ENCODE measurements at places on chromosomes 2 and 18.

DNA sequence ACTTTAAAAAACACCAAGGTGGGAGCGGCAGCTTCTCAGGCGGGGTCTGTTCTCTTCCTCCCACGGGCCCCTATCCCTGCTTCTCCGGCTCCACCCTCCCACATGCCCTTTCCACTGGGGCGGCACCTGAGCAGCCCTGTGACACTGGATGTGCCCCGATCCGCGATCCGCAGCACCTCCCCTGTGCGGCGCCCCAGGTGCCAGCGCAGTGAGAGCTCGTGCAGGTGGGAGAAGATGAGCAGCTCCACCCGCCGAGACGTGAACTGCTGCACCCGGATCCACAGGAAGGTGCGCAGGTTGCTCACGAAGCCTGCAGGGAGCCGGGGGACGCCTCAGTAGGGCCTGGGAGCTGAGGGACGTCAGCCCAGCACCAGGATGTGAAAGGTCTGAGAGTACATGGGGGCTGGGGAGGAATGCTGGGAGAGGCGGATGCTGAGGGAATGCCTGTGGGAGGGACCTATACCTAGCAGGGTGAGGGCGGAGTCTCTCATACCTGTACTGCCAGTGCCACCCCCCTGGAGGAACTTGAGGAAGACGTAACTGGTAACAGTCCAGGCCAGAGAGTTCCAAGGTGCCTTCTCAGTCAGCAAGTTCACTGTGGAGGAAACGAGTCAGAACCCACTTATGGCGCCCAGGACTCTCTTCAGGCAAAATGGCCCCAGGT lies 2.8 kb downstream of the ABCB6 start:
- DNase-seq, result no peak

DNA sequence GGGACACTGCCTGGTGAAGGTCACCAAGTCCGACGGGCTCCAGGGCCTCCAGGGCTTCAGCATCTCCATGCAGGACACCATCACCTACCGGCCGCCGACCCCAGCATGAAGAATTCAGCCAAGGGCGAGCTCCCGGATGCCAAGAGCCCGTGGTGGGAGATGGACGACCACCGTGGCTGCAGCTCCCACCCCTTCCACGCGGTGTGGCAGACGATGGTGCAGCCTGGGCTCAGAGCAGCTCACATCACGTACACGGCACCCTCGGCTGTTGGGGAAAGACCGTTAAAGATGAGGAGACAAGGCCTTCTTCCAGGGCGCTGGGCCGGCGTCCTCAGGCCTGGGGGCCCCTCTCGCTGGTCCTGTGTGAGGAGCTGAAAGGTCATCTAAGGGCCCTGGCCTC lies 31.2 kb upstream of the ADNP2 start:
- no peak for DNase-seq

DNA sequence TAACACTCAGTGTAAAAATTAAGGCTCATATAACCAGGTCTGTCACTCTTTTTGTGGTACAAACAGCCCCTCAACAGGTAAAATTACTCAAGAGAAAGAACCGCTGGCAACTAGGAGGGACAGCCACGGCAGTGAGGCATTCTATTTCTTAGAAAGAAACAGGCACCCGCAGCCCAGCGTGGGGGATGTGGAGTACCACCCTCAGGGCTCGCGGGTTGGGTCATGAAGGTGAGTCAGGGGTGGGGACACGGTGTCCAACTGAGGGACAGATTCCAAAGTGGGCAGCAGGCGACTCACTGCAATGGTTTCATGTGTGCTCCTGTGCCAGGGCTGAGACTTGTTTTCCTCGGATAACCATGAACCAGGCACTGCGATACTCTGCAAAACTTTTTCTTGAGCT lies 129.4 kb downstream of the DTNB start:
- DNase-seq, result no peak

DNA sequence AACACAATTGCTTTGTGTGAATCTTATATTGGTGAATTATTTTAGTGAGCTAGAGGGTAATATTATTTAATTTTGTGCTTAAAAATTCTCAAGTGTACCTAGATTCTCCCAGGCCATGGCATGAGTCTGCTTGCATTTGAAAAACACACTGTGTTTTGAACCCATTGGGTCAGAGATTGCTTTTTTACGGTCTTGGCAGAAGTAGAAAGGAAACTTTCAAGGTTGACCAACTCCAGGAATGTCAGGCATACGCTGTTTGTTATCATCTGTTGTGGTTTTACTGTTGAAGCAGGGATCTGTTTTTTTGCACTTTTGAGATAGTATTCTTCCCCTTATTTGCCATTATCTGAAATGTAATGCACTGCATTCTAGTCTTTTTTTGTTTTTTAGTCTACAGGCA lies 377.4 kb downstream of the RPRM start:
- no peak for DNase-seq

DNA sequence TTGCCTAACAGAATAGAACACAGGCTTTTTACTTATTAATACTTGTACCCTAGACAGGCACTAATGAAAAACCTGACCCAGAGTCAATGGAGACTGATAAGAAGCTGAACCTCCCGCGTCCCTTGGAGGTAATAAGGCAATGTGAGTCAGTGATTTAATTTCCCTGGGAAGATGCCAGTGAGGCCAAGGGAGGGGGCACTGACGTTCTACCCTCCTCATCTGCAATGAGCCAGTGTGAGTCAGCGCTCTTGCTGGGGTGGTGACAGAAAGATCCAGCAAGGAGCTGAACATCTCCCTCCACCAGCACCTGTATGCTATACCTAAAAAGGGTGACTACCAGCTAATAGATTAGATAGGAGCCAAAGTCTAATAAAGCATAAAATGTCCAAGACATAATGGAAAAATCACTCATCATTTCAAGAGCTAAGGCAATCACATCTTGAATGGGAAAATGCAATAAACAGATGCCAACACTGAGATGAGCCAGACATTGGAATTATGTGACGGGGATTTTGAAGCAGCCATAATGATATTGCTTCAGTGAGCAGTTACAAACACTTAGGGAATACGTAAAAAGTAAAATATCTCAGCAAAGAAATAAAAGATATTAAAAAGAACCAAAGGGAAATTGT lies 116.9 kb downstream of the TPGS2 start:
- DNase-seq, result no peak

DNA sequence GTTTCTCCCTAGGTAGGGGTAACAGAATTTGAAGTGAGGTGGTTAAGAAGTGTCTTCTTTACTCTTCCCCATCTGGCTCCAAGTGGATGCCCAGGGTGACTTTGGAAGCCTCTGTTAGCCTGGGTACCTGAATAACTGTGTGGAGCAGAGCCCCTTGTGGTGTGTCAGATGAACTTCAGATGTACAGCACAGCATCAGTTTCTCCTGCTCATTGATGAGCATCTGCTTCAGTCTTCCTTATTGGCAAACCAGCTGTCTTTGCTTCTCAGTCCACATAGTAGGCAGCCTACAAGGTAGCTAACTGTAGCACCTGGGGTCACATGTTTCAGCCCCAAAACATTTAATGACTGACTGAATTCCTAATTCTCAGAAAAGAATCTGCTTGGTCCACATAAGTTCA lies 56.2 kb upstream of the ATP8B1 start:
- peak; percentile 28 for DNase-seq

- DNase-seq, result no peak
These were observed 60.5 kb downstream of the STPG4 start for GRCh38 chr2:47094511-47095142.

DNA sequence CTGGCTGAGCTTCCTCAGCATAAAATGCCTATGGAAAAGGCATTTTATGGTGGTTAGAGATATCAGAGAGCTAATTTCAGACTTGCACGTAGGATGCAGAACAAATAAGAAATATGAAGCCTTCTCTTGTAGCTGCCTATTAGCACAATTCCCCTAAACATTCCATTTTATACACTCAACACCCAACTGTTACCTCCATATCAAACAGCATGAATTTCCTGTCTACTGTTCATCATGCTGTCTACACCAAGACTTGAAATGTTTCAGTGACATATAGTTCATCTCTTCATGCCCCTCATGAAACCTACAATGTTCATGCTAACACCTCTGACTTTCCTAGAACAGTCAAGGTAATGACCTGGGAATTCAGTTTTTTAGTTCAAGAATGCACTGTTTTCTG lies 249.9 kb downstream of the PIEZO2 start:
- no peak for DNase-seq

DNA sequence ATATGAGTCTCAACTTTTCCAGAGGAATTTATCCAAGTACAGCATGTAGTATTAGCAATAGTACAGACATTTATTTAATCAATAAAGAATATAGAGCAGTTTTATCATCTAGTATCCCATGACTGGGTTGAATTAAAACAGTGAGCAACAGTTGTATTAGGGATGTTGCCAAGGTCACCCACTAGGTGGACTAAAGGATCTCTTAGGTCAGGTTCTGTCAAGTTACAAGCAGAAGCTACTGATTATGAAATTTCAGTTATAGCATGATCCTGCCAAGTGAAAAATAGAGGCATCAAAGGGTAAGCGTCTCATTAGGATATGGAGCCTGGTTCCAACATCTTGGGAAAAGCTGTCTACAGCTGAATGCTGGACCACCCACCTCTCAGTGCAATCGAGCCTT lies 52.1 kb upstream of the LAPTM4A start:
- no peak for DNase-seq

DNA sequence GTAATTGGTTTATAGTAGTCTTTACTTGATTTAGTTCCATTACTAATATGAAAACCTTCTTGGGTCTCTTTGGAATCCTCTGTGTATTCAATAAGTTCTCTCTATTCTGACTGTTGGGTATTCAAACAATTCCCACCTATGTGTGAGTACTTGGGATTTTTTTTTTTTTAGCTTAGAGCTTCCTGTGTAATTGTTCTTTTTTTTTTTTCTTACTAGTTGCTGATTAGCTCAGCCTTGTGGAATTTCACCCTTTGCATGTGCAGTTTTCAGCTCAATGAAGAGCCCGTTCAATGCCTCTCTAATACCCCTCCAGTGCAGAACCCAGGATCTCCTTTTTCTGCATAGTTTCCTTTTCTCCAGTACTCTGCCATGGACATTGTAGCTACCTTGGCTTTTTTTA lies 339.1 kb upstream of the GALNT5 start:
- DNase-seq, result no peak

- no peak for DNase-seq
These were observed 7.0 kb downstream of the EIF2AK2 start for GRCh38 chr2:37149626-37150322.

- DNase-seq, result no peak
These were observed 50.0 kb upstream of the MBOAT2 start for GRCh38 chr2:9053534-9053931.

DNA sequence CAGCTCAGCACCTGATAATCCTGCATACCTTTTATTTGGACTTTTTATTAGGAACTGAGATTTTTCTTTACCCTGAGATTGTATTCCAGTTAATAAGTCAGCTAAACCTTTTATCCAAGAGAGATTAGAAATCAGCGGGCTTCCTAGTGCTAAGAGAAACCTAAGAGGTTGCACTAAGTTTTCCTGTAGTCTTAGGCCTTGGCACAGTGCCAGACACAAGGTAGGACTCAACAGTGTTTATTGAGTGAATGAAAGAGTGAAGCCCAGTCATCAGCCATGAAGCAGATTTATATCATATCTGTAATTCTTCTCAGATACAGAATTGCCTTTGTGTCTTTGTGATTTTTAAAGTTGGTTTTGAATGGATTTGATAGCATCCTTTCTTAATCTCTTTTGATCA lies 13.6 kb downstream of the OTX1 start:
- DNase-seq, result no peak

DNA sequence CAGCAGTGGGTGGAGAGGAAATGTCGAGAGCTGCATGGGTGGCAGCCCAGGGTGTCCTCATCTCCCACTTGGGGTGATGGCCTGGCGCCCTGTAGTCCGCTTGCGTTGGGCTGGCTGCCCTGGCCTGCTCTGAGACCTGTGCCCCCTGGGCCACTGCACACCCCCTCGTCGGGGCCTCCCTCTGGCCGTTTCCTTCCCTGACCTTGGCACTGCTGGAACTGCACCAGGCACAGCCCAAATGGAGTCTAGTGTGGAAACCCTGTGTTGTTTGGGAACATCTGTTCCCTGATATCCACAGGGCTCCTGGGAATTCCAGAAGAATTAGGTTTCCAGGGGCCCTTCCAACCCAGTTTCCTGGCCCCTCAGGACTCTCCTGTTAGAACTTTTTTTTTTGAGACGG lies 13.9 kb downstream of the EFHD1 start:
- DNase-seq, result no peak

- no peak for DNase-seq
These were observed 292.4 kb downstream of the ZEB2 start for GRCh38 chr2:144227427-144228105.

DNA sequence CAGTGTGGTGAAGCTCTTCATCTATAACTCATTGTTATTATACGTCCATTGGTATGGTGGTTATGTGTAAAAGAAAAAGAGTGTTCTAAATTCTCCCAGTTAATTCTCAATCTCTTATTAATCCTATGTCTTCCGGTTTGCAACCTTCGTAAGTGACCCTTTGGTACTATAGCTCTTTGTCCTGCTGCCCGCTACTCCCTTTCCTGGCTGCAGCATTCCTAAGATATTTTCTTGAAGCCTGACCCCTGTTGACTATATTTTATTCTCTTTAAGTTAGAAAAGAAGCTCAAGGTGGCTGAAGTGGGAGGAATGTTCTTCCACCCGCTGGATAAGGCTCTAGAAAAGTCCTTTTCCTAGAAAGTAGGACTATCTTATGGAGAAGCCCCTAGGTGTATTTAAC lies 684.8 kb downstream of the SOCS6 start:
- no peak for DNase-seq

GRCh38 chr2:138267161-138267901 lies 234.2 kb upstream of the SPOPL start:
- DNase-seq, result peak; percentile 28

- DNase-seq, result no peak
These were observed 275.3 kb downstream of the KCNS3 start for GRCh38 chr2:18153741-18154140.

GRCh38 chr18:77702686-77703085 lies 453.0 kb downstream of the GALR1 start:
- DNase-seq, result no peak

- DNase-seq, result peak; percentile 59
These were observed 997 bp downstream of the BOK start for GRCh38 chr2:241559323-241560161.

DNA sequence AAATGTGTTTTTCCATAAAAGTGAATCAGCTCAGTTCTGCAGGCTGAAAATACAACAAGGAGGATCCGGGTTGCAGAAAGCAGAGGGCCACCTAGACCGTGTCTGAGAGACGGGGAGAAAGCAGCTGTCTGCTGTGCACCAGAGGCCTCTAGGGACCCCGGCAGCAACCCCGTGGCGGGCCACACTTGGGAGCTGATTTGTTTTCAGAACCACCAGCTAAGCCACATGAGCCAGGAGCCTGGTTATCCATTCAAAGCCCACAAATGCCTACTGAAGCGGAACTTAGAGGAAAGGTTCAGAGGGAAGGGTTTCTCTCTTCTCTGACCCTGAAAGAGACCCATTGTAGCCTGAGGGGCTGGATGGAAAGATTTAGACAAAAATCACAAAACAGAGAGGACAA lies 28.4 kb upstream of the ID2 start:
- DNase-seq, result no peak
